ENCODE measurements at places on chromosomes 2 and 18.

- DNase-seq: no peak
These were observed 65.4 kb downstream of the IKZF2 start for GRCh38 chr2:213086050-213086449.

DNA sequence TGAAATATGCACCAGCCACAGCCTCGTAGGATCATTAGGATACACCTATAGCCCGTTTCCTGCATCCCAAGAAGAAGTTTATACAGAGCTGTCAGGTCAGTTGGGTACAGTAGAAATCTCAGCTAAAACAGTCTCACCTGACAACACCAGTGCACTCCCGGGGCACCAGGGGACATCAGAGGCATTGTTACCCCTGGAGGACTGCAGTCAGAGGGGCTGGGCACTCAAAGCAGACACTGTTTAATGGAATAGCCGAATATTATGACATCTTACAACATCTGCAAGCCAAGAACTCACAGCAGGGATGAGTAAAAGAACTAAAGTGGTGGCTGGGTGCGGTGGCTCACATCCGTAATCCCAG, 93.0 kb upstream of the ID2 start:
- DNase-seq: no peak

- no peak for DNase-seq
These were observed 92.0 kb downstream of the DPP10 start for GRCh38 chr2:114534116-114535084.

DNA sequence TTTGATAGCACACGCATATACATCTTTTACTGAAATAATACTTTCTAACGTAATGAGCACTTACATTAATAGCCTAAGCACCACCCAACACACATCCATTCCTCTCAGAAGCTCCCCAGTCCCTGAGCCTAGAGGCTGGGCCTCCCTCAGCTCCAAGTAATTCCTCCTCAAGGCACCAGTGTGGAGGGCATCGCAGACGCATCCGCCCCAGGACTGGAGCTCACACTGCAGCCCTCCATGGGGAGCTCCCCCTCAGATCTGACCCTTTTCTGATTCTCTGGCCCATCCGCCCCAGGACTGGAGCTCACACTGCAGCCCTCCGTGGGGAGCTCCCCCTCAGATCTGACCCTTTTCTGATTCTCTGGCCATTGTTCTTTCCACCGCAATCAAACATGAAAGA, 60.4 kb upstream of the SNTG2 start:
- DNase-seq: no peak

DNA sequence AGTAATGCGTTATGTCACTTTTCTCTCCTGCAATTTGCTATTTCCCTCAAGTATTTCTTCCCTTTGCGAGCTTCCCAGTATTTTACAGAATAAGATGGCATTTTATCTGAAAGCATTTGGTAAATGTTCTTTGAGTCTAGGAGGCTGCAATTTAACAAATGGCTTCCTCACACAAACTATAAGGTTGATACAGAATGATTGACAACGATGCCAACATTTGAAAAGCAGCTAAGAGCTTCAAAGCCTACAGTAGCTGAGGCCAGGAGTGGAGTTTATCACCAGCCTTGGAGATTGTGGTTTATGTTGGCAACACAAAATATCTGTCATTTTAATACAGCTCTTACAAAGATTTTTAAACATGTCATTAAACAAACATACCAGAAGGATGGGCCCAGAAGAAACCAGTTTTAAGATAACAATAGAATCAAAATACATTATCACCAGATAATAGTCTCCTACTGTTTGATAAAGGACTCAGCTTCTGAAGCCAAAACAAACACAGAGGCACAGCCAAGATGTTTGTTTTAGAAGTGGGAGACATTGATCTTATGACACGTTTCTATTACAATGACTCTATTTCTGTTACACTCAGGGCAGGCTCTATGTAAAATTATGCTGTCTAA, 711.4 kb upstream of the ACVR2A start:
- no peak for DNase-seq

- no peak for DNase-seq
These were observed 91.0 kb downstream of the ADCYAP1 start for GRCh38 chr18:995629-996028.
